ENCODE measurements at places on chromosomes 1 and 21. TPM values are rescaled to one million over a fixed set of nuclear protein-coding genes. Genes with fewer than 3 reads are reported as not detected.
A peak's percentile ranks its signal among the peaks of the same experiment; 100 is the strongest.

The FALEC gene
- total RNA-seq, result not detected

The CFHR5 gene
- total RNA-seq, result not detected

The SYT14 gene
- not detected for total RNA-seq

The PIP5K1A gene
- 98.7 TPM for total RNA-seq

DNA sequence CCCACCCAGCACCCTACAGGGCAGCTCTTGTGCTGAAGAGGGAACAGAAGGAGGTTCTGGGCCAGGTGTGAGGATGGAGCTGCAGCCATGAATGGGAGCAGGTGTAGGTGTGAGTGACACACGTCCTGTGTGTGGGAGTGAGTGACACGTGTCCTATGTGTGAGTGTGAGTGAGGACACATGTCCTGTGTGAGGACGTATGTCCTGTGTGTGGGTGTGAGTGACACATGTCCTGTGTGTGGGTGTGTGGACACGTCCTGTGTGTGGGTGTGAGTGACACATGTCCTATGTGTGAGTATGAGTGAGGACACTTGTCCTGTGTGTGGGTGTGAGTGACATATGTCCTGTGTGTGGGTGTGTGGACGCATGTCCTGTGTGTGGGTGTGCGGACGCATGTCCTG, 26.4 kb downstream of the MEGF6 start:
- H3K4me3 ChIP-seq, result no peak overlapping the region
- no peaks in the 10 kb centered on the region for H3K27me3 ChIP-seq
- no peak for DNase-seq
- H3K36me3 ChIP-seq, result no peaks in the 10 kb centered on the region
- H3K4me1 ChIP-seq, result no peaks in the 10 kb centered on the region

GRCh38 chr1:186456729-186457255, 4.1 kb downstream of the PDC start:
- no peaks in the 10 kb centered on the region for H3K4me1 ChIP-seq
- H3K4me3 ChIP-seq, result no peak overlapping the region
- H3K27me3 ChIP-seq, result peaks cover under 1% of the 10 kb centered on the region
- no peak for DNase-seq
- no peak overlapping the region for H3K27ac ChIP-seq

DNA sequence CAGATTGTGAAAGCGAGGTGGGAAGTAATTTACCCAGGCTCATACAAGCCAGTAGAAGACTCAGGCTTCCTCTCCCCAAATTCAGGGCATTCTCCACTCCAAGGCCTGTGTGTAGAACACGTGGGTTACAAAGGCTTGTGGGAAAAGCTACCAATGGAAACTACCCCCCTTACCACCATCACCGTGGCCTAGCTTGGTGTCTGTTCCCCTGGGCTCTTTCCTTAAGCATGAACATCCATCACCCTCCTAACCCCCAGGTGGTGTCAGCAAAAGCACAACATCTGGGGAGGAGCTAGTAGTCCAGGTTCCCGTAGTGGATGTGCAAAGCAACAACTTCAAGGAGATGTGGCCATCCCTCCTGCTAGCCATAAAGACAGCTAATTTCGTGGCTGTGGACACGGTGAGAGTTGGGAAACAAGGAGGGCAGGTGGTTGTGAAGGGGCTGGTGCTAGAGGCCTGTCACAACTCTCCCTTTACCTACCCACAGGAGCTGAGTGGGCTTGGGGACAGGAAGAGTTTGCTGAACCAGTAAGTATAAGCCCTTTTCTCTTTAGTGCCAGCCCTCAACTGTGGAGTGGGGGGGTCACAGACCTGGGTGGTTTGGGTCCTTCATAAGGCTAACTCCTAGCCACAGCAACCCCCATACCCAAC, 701 bp upstream of the MUTYH start:
- H3K36me3 ChIP-seq, result peaks cover 55% of the 10 kb centered on the region
- no peaks in the 10 kb centered on the region for H3K27me3 ChIP-seq
- H3K27ac ChIP-seq, result peak overlapping the region; percentile 99
- peak overlapping the region; percentile 98 for H3K4me3 ChIP-seq

DNA sequence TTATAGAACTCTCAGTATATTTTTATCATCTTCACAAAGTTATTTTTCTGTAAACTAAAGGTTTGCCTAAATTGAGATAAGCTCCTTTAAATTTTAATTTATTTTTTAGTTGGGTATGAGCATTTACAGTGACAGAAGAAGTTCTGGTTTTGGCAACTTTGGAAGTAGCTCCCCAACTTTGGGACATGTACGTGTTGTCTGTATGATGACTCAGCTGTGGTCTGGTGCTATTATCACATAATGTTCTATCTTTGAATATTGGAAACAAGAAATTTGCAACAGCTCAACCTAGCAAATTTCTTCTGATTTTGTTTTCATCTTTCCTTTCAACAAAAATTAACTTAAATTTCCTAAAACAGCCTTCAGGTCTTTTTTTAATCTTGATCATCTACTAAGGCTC, 46.6 kb upstream of the C1orf105 start:
- H3K4me3 ChIP-seq, result no peak overlapping the region
- H3K4me1 ChIP-seq, result peaks cover 6% of the 10 kb centered on the region
- H3K36me3 ChIP-seq, result peaks cover under 1% of the 10 kb centered on the region
- H3K27ac ChIP-seq, result no peak overlapping the region
- DNase-seq, result no peak
- no peaks in the 10 kb centered on the region for H3K27me3 ChIP-seq

DNA sequence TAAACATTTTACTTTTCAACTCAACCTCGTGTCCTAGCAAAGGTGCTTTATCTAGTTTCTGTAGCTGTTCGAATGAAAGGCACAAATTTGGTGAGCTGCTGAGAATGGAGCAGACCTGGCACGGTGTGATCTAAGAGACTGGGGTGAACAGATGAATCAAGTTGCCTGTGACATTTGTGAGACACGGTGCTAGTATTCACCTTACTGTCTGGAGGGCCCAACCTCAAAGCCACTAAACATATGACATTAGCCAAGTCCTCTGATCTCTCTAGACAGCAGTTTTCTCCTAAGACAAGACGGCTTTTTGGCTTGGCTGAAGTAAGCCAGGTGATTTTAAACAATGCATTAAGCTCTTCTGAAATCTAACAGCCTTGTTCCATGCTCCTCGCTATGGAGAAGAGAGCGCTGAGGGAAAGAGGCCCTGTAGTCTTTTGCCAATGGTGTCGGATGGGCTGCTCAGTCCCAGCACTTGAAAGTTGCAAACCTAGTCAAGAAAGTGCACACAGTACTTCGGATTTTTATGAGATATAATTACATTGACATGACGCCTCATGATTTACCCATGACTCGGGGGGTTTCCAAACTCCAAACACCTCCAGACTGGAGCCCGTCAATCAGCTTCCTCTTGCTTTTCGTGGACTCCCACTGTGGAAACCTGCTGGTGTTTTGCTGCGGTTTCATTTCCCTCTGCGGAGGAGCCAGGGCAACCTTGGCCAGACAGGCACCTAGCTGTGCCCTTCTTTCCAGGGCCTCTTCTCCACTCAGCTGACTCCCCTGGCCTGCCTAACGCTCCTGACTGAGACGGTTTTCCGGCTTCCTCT, 794 bp upstream of the TOR3A start:
- no peaks in the 10 kb centered on the region for H3K27me3 ChIP-seq
- peaks cover 10% of the 10 kb centered on the region for H3K36me3 ChIP-seq
- peaks cover 25% of the 10 kb centered on the region for H3K4me1 ChIP-seq
- peak; percentile 83 for DNase-seq
- H3K4me3 ChIP-seq, result peak overlapping the region; percentile 95

DNA sequence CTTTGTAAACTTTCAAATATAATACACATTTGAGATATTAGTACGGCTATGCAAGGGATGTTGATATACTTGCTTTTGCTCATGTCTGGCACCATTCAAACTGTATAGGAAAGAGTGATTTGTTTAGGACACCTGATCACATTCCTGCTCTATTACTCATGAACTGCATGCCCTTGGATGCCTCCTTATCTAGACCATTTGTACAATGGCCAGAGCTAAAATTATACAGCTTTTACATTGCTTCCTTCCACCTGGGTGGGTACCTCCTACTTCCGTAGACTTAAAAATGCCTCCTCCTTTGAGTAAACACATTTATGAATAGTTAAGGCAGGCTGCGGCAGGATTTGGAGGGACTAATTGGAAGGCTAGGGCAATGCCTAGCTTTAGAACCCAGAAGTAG, 85.4 kb upstream of the PBX1 start:
- H3K27me3 ChIP-seq, result no peaks in the 10 kb centered on the region
- H3K4me3 ChIP-seq, result no peak overlapping the region
- no peaks in the 10 kb centered on the region for H3K36me3 ChIP-seq
- H3K27ac ChIP-seq, result no peak overlapping the region

DNA sequence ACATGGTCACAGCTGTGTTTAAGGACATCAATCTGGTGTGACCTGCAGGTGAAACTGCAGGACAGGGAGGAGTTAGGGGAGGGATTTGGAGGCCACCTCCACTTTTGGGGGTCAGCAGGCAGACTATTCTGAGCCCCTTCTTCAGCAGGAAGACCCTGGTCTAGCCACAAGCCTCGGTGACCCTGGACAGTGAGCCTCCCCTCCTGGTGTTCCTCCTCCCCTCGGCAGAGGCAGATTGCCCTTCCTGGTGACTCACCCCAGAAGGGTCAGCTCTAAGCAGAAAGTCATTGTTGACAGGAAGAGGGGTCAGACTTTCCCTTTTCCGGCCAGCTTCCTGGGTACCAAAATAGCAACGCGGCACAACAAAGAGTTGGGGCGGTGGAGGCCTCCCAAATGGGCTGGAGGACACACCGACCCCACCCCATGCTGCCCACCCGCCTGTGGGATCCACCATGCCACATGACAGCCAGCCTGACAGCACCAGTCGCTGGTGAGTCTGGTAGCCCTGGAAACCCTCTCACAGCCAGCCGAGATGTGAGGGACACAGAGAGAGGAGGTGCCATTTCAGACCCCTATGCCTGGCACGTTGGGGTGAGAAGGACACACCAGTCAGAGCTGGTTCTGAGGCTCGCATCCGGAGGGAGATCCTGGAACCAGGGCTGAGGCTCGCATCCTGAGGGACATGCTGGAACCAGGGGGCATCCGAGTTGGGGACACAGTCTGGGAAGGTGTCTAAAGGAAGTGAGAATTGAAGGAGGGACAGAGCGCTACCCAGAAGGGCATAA, 14.7 kb upstream of the CSF1 start:
- no peak overlapping the region for H3K27ac ChIP-seq
- H3K4me3 ChIP-seq, result no peak overlapping the region
- DNase-seq, result peak; percentile 77
- H3K4me1 ChIP-seq, result peaks cover 27% of the 10 kb centered on the region

DNA sequence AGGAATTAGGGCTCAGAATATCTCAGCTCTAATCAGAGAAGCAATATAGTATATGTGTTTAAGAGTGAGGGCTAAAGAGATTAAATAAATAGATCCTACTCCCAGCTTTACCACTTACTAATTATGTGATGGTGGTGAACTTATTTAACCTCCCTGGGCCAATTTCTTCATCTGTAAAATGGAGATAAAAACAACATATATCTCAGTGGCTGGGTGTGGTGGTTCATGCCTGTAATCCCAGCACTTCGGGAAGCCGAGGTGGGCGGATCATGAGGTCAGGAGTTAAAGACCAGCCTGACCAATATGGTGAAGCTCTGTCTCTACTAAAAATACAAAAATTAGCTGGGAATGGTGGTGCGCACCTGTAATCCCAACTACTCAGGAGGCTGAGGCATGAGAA, 135.2 kb downstream of the SLC44A5 start:
- no peak overlapping the region for H3K27ac ChIP-seq
- no peaks in the 10 kb centered on the region for H3K36me3 ChIP-seq
- no peak for DNase-seq
- no peaks in the 10 kb centered on the region for H3K4me1 ChIP-seq
- no peak overlapping the region for H3K4me3 ChIP-seq
- H3K27me3 ChIP-seq, result no peaks in the 10 kb centered on the region

- no peaks in the 10 kb centered on the region for H3K36me3 ChIP-seq
- no peaks in the 10 kb centered on the region for H3K4me1 ChIP-seq
- no peak overlapping the region for H3K27ac ChIP-seq
These were observed 121.8 kb downstream of the HFM1 start for GRCh38 chr1:91282695-91283420.

DNA sequence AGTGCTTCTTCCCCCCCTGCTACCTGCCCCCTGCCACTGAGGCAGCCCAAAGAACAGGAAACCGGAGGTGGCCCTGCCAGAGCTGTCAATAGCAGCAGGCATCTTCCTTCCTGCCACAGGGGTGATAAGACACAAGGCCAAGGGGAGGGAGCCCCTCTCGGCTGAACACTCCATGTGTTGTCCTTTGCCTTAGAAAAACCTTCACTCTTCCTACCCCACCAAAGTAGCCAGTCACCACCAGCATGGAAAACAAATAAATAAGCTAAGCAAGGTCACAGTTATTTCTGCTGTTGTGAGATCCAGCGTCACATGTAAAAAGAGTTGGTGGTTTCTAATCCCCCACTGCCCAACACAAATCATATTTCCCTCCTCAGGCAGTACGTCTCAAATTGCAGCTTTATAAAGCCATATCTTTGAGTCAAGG, 104.8 kb upstream of the DPT start:
- H3K4me3 ChIP-seq, result no peak overlapping the region
- H3K4me1 ChIP-seq, result peaks cover 8% of the 10 kb centered on the region
- peaks cover 9% of the 10 kb centered on the region for H3K27me3 ChIP-seq
- no peak overlapping the region for H3K27ac ChIP-seq
- H3K36me3 ChIP-seq, result no peaks in the 10 kb centered on the region

DNA sequence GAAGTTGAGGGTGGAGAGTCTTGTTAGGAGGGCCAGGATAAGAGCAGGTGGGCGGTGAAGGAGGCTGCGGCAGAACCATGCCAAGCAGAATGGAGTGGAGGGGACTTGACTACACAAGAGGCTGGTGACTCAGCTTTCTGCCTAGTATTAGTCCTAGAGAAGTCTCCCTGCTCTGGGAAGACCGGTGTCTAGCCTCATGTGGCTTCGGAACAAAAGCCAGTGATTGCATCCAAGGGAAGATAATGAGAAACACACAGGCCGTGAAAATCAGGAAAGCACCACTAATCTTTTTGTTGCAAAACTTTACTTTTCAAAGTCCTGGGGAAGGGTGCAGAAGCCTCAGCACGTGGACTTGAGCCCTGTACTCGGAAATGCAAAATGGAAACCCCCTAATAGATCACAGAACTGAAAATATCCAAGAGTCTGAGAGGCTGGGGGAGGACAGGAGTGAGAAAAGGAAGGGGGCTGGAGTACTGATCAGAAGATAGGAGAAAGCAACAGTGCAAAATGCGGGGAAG, 31.4 kb downstream of the DDR2 start:
- no peaks in the 10 kb centered on the region for H3K36me3 ChIP-seq
- H3K27me3 ChIP-seq, result peaks cover 23% of the 10 kb centered on the region
- H3K4me1 ChIP-seq, result no peaks in the 10 kb centered on the region
- DNase-seq, result no peak

DNA sequence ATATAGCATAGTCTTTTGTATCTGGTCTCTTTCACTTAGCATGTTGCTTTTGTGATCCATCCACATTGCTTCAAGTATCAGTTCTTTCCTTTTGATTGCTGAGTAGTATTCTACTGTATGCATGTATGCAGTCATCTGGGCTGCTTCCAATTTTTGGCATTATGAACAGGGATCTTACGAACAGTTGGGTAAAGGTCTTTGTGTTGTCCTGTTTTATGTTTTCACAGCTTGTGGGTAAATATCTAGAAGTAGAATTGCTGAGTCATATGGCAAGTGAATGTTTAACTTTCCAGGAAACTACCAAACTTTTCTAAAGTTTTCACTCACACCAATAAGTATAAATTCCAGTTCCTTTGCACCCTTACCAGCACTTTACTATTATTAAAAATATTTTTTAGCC, 60.9 kb downstream of the LHX4 start:
- H3K36me3 ChIP-seq, result peaks cover 31% of the 10 kb centered on the region
- H3K4me3 ChIP-seq, result no peak overlapping the region
- peaks cover 22% of the 10 kb centered on the region for H3K4me1 ChIP-seq
- H3K27ac ChIP-seq, result no peak overlapping the region
- no peaks in the 10 kb centered on the region for H3K27me3 ChIP-seq

- H3K27ac ChIP-seq, result peak overlapping the region; percentile 91
- H3K36me3 ChIP-seq, result peaks cover 75% of the 10 kb centered on the region
- no peak overlapping the region for H3K4me3 ChIP-seq
- DNase-seq, result no peak
These were observed 17.1 kb downstream of the TTF2 start for GRCh38 chr1:117077267-117077666.
